ENCODE measurements at places on chromosomes 12 and 14.

DNA sequence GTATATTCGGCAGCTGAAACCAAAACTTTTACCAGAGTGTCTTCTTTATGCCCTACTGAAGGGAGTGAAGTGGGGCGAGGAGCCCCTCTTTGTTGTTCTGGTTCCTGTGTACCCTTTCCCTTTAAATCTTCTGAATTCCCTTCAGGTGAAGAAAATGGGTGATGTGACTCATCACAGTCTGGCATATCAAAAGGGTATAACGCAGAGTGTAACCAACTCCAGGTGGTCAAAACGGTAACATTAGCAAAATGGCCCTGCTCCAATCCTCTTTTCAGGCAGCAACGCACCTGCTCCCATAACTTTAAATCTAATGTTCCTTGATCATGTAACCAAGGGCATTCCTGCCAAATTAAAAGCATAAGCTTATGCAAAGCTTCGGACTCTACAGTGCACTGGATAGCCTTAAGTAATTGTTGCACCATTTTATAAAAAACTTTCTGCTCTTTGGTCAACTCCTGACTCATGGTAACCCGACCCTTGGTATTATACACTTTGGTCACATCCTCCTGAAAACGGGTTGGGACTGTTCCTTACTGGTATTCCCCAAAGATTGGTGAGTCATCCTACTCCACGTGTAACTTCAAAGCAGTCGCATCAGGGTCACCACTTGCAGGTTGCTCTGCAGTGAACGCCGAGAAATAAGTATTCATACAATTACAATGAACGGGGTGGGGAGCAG, 83.1 kb downstream of the KCNMB4 start:
- DNase-seq: no peak

- DNase-seq: peak; percentile 7
Observed at GRCh38 chr14:81565441-81566290, 32.0 kb upstream of the SEL1L start.

- DNase-seq: no peak
Observed at GRCh38 chr14:79418649-79419415, 792.5 kb downstream of the DIO2 start.

DNA sequence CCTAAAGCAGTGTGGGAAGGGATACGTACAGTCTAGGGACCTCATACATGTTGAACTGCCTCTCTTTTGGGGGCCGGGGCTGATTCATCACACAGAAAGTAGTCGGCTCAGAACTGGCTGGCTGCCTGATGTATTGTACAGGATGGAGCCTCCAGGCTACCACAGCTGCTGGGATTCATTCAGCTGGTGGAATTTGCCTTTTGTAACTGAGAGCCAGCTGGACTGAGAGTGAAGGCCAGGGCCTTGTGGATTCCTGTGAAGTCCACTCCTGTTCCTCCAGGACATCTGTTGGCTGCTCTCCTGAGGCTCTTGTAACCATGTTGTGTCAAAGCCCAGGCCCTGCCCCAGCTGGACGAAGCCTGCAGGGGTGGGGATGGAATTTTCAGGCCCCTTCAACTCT, 116.3 kb upstream of the PRICKLE1 start:
- peak; percentile 36 for DNase-seq

DNA sequence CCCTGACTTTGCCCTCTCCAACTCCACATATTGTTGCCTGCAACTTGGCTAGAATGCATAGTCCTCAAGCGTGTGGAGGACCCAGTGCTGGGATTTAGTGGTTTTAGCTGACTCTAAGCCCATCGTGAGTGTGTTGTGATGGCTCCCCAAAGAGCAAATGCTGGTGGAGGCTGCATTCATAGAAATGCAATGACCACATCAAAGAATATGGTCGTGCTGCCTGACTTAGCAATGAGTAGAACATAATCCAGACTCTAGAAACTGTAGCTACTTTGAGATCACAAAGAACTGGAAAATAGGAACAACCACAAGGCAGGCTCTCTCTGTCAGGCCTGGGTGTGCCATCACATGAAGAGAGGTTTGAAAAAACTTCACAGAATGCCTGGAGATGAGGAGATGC, 1.3 kb downstream of the DYRK4 start:
- DNase-seq: no peak
